ENCODE measurements at places on chromosomes 5 and 9.

- DNase-seq = no peak
Measured at GRCh38 chr5:178291969-178292825, 59.6 kb upstream of the PHYKPL start.

- DNase-seq = no peak
Measured at GRCh38 chr9:137666513-137666822, 47.7 kb downstream of the EHMT1 start.

DNA sequence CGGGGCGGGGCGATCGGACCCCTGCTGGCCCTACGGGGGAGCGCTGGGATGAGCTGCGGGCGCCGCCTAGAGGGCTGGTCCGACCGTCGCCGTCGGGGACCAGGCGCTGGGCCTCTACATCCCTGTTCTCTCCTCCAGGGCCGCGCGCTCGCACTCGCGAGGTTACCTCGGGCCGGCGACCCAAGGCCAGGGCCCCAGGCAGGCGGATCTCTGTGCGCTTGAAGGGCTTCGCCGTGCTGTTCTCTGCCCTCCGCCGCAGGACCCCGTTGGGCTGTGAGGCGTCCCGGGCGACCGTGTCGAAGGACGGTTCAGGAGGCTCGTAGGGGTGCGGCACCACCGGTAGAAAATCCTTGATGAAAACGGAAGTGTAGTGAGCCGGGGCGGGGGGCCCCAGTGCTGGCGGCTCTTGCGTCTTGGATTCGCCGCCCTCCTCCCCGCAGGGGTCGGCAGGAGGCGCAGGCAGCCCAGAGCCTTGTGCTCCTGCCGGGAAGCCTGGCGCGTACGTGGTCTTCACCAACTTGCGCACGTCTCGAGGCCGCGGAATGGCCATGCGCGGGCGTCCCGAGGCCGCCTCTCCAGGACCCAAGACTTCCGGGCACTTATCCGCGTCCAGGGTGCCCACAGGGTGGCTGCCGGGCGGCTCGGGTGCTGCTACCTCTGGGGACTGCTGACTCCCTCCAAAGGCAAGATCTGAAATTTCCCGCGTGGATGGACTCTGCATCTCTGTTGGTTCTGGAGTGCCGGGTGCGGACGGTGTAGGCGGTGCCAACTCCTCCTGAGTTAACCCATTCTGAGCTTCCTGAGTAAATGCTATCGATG is 2.0 kb downstream of the PROB1 start:
- DNase-seq = peak; percentile 68

GRCh38 chr9:27540502-27540901 is 10.9 kb upstream of the MOB3B start:
- DNase-seq = no peak
